Astrocyte of the cerebellum (primary cell): ENCODE measurements at places on chromosomes 2 and 18.

- no peak for DNase-seq
These were observed 55.0 kb downstream of the ODC1 start for GRCh38 chr2:10392951-10393639.

DNA sequence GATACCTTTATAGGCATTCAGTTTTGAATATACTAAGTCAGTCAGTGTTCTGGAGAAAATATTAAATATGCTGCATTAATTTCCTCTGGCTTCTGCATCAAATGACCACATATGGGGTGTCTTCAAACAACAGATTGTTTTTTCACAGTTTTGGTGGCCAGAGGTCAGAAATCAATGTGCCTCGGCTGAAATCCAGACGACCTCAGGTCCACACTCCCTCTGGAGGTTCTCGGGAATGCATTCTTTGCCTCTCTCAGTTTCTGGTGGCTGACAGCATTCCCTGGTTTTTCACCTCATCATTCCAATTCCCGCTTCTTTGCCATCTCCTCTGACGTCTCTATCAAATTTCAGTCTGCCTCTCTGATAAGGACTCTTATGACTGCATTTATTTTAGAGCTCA is 142.3 kb downstream of the ZNF407 start:
- DNase-seq, result no peak

DNA sequence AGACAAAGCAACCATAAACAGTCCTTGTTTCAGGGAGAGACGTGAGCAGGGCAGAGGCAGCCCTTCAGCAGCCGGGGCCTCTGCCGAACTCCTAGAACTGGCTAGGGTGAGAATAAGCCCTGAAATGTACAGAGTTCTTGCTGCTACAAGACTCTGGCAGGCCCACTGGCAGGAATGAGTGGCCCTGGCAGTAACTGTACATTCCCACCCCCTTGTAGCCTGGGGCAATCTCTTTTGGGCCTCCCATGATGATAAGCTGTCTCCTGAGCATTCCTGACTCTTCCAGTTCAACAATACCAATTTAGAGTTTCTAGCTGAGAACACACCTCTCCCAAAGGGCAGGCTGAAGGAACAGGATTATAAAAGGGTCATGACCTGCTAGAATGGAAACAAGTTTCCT is 54.3 kb downstream of the HAUS1 start:
- no peak for DNase-seq

DNA sequence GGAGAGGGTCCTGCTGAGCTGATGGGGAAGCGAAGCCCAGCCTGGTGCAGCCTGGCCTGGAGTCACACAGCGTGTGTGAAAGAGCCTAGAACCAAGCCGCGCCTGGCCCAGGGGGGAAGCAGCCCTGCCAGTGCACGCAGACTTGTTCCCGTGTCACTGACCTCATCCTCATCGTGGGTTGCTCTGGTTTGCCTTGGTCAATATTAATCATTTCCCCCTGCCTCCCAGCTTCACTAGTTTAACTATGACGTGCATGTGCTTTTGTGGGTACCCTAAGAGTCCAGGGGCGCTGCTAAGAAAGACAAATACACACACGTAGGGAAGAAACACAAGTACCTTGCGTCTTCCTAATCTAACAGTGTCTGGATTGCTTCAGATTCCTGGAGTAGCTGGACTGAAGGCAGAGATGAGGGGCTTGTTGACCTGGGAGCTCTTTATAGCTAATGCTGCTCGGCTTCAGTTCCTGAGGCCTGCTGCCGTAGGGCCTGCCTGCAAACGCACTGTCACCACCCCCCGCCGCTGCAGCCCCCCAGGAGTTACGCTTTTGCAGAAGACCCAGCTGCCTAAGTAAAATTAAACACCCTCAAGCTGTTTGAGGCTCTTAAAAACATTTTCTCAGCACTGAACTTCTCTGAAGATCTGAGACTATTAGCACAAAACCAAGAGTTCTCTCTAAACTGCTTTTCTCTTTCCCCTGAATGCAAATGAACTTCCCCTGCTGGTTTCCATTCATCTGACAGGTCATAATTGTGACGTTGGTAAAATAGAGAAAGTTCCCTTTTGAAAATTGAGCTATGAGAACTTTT is 159.2 kb downstream of the FAM210A start:
- DNase-seq, result no peak

DNA sequence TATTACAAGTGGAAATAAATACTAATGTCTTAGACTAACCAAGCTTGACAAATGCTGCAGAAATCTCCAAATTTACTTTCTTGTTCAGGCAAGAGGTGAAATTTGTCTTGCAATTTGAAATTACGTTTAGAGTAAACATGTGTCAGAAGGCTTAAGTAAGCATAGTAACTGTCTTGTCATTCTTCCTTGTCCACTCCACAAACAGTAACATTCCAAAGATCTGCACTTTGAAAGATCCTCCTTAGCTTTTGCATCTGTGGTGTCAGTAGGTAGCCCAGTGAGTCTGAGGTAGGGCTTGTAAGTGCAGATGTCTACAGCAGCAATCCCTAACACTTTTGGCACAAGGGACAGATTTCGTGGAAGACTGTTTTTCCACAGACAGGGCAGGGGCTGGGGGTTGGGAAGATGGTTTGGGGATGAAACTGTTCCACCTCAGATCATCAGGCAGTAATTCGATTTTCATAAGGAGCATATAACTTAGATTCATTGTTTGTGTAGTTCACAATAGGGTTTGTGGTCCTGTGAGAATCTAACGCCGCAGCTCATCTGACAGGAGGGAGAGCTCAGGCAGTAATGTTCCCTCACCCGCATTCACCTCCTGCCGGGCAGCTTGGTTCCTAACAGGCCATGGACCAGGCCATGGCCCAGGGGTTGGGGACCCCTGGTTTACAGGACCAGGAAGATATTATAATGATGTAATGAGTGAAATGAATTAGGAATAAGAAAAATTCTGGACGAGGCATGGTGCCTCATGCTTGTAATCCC is 18.6 kb downstream of the RASGRP3 start:
- no peak for DNase-seq

DNA sequence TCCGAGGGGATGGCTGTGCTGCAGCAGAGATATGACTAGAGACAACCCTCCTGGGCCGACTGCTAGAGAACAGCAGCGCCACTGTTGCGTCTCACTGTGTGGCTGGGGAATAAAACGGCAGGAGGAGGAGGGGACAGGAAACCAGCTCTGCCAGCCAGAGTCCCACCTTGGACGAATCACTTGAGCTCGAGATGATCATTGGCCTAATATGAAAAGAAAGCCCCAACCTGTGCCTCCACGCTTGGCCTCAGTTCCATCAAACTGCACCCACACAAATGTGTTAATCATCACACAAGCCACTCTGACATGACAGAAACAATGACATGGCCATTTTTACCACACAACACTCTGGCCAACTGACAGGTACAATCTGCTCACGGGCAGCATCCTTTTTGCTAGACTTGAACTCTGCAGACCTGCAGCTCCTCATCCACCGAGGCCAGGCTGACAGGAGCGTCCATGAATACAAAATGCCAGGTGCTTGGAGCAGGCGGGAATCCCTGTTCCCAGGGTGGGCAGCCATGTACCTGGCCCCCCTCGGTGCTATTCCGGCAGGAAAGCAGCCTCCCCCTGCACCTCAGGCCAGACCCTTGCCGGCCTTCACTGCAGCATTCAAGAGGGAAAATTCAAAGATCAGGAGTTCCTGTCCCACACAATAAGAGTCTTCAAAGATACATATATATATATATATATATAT is 52.3 kb downstream of the PARD6G start:
- DNase-seq, result no peak

DNA sequence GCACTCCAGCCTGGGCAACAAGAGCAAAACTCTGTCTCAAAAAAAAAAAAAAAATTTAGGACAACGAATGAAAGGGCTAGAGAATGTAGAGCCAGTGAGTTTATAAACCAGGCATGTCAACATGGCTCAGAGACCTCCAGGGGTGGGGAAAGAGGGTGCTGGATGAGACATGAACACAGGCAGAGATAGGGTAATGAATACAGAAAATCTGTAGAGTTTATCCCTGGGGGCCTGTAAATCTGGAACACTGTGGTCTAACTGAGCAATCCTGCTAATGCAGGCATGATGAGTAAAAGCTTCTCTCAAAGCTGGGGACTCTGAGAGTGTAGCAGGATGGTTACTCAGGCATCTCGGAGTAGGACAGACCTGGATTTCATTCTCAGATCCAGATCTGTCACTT is 59.2 kb upstream of the IGFBP2 start:
- no peak for DNase-seq

- no peak for DNase-seq
These were observed 42.1 kb upstream of the MRPL19 start for GRCh38 chr2:75604484-75604883.

- DNase-seq, result no peak
These were observed 1.1 kb upstream of the B3GNT2 start for GRCh38 chr2:62194558-62195420.

DNA sequence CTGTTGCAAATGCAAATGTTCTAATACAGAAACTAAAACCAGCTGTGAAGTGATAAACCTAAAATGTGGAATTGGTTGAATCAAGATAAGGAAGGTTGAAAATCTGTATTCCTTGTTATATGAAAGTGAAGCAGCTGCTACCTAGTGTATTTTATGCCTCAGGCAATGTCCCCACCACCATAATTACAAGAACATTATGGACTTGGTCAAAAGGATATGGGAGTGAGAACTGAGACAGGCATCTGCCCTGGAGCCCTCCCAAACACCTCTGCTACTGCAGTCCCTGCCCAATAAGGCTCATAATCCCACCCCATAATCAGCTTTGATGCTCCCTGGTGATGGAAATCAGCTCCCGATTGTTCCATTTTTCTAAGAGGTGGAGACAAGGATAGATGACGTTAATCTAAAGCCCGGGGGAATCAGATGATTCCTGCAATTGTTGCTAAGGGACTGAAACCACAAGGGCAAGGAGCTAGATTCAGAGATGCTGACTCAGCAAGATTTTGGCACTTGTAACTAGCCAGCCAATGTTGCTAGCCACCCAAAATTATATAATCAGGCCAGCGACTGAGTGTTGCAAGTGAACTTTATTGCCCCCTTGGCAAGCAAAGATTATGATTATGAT is 69.5 kb downstream of the EVA1A start:
- peak; percentile 75 for DNase-seq

- DNase-seq, result no peak
These were observed 488.7 kb downstream of the THSD7B start for GRCh38 chr2:137254052-137254451.

GRCh38 chr2:42031281-42032223 is 16.3 kb upstream of the PKDCC start:
- no peak for DNase-seq

DNA sequence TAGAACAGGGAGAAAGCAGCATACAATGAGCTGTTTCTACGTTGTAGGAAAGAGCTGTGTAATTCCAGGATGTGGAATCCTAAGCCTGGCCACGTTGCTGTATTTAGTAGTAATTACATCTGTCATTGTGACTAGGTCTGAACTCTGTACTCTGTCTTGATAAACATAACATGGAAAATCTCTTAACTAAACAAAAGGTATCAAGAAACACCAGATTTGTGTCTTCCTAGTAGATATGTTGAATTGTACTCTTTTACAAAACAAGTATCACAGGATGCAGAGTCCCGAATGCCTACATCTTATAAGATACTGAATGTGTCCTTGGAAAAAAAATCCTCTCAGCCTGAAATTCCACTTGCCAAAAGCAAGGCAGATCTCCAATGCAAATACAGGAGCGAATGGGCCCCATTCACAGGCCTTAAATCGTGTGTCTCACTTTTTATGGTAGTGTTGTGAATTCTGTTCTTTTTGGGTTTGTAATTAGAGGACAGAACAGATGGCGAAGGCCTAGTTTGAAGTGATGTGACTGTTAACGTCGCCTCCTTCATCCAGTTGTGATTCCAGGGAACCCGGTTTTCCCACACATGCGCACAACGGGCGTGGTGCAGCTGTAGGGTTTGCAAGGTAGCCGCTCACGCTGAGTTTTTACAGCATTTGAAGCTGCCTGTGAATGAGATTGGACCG is 246.5 kb downstream of the GBX2 start:
- no peak for DNase-seq

DNA sequence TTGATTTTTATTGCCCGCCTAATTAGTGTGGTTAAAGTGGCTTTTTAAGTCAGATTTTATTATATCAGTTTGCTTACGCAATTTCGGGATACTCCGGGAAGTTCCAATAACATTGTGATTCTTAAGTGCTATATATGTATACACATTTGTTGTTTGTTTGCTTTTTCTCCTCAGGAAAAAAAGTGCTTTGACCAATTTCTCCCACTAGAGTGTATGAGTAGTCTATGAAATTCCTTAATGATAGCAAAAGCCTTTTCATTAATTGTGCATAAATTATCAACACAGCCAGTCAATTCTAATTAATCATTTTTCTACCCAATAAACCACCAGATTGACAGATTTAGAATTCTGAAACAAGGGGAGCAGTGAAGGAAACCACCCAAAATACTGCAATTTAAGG is 172.2 kb downstream of the DPP10 start:
- DNase-seq, result no peak

- no peak for DNase-seq
These were observed 37.6 kb upstream of the TAF1B start for GRCh38 chr2:9805435-9806297.

- DNase-seq, result no peak
These were observed 33.2 kb upstream of the MYO3B start for GRCh38 chr2:170144761-170145160.

GRCh38 chr2:16861530-16861929 is 195.9 kb upstream of the CYRIA start:
- peak; percentile 38 for DNase-seq
